Stimulated activated CD8-positive, alpha-beta memory T cell treated with anti-CD3 and anti-CD28 coated beads, Interleukin-12 subunit alpha, Interleukin-12 subunit beta, amount 100 ng/mL, for 1 hour (primary cell): ENCODE measurements at places on chromosomes 16 and 17.

DNA sequence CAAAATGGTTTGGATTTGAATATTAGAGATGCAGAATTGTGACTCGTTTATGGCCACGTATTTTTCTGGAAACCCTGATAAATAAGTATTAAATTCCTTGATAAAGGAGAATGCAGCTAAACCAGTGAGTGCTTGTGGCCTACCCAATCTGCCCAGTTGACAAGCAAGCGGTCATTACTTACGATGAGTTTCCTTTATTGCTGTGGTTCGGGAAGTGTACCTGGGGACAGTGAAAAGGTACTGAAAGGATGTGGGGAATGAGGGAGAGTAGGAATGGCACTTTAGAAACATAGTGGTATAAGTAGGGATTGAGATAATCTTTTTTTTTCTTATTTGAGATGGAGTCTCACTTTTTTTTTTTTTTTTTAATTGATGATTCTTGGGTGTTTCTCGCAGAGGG is 33.8 kb downstream of the RBBP6 start:
- no peak for DNase-seq

DNA sequence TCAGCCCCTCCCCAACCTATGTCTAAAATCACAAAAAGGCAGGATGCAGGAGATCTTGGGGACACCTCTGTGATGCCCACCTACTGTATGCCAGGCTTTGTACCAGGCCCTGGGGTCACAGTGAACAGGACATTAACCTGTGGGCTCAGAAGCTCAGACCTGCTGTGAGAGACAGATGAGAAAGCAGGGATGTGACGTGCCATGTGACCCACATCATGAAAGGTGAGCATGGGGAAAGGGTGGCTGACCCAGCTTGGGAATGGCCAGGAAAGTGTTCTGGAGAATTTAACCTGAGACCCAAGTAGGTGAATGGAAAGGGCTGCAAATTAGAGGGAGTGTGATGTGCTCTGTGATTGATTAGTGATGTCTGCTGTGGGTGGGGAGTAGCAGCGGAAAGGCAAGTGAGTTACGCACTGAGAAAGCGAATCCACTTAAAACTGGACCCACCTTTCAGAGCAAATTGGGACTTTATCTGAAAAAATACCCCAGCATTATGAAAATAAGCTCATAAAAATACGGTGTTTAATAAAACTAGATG is 132.2 kb downstream of the IRF8 start:
- DNase-seq: no peak

DNA sequence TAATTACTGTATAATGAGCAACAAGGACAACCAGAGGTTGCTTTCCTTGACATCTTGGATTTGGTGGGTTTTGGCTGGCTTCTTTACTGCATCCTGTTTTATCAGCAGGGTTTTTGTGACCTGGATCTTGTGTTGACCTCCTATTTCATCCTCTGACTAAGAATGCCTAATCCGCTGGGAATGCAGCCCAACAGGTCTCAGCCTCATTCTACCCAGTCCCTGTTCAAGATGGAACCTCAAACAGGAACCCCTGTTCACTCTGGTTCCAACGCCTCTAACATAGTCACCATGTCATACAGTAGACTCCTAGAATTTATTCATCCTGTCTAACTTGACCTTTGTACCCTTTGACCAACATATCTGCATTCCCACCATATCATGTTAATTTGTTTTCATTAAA is 183.8 kb upstream of the SOX9 start:
- DNase-seq: no peak

DNA sequence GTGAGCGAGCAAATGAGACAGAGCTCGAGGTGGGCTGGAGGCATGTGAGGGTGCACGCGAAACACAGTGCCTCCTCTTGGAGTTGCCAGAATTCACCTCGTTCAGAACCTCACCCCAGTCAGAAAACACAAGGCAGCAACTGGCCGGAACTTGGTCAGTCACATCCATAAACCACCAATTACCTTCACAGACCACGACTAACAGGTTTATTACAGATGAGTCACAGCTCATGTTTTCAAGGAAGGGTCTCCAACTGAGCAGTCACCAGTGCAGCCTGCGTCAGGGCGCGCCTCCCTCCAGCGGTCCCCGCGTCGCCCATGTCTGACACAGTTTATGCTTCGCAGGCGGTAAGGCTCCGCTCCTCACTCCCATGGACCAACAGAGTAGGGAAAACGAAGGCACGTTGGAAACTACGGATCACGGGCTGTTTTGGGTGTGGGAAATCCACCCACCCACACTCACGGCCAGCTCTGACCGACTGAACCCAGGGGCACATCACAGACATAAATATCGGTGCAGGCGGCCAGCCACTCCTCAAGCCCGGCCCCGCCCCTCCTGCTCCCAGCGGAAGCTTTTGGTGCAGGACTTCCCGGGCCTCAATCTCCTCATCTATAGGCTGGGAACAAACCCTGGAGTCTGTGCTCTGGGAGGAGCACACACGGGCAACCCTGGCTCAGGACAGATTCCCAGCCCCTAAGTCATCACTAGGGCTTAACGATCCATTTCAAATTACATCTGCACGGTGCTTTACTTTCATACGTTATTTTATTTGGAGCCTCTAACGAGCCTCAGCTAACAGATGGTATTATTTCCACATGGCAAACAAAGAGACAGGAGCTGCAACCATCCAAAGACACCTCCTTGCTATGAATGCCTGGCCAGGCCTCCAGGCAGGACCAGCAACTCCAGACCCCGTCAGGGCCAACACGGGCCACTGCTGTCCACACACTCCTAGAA is 126.3 kb downstream of the ZNF778 start:
- no peak for DNase-seq

- DNase-seq: no peak
These were observed 183.1 kb upstream of the COX10 start for GRCh38 chr17:13885953-13886889.

DNA sequence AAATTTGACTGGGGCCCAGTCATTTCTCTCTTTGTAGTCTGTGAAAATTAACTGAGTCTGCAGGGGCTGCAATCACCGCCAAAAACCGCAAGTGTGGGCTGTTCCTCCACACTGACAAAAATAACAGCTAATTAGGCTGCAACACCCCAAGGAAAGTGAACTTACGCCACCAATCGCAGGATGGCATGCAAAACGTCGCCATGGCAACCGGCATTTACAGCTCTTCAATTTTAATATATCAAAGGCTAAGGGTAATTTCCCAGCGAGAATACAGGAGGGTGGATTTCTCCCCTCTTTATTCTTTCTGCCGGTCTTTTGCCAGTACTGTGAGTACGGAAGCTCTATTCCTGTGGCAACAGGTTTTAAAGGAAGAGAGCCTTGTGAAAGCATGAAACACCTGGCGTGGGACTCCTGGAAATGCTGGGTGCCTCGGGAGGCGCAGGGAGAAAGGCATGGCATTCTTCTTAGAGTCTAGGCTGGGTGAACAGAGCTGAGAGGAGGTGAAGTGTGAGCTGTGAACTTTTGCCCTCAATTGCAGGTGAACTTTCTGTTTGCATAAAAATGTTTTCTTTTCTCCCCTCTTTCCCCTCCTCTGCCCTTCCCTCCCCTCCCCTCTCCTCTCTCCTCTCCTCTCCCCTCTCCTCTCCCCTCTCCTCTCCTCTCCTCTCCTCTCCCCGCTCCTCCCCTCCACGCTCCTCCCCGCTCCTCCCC is 399.7 kb downstream of the XYLT1 start:
- peak; percentile 60 for DNase-seq

GRCh38 chr17:64166876-64167275 is 36.9 kb upstream of the ERN1 start:
- no peak for DNase-seq

- DNase-seq: no peak
These were observed 13.3 kb downstream of the HDAC5 start for GRCh38 chr17:44110011-44110686.

- DNase-seq: no peak
These were observed 15.6 kb upstream of the TMEM98 start for GRCh38 chr17:32912218-32912897.

GRCh38 chr17:70848785-70849184 is 679.5 kb downstream of the KCNJ2 start:
- no peak for DNase-seq

- no peak for DNase-seq
These were observed 191.5 kb downstream of the FTO start for GRCh38 chr16:53895433-53895832.

DNA sequence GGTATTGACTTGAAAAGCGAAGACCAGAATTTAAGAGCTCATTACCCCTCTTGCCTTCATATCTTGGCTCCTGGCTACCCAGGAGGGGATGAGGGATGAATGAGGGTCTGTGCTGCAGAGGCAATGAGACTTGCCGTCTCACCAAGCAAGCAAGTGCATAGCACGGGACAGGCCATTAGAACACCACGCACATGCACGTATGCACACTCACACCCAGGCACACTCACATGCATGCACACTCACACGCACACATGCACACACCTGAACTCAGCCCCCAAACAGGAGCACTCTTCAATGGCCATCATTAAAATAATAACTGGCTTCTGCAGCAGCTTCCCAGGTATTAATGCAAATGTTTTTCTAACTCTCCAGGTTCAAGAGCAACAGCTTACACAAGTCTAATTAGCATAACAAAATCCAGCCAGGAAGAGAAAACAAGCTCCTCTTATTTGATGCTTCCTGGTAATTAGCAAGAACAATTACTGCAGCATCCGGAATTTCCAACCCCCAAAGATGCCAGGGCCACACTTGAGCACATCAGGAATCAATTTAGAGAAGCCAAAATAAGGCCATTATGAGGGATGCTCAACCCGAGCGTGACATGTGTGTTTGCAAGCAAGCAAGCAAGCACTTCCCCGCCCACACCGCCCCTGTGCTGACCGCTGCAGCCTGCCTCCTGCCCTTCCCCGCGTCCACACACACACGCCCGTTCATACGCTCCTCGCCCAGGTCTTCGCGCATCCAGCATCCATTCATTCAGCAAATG is 171.6 kb upstream of the TNRC6C start:
- DNase-seq: no peak

GRCh38 chr17:38879878-38880665 is 10.2 kb downstream of the LASP1 start:
- DNase-seq: no peak

DNA sequence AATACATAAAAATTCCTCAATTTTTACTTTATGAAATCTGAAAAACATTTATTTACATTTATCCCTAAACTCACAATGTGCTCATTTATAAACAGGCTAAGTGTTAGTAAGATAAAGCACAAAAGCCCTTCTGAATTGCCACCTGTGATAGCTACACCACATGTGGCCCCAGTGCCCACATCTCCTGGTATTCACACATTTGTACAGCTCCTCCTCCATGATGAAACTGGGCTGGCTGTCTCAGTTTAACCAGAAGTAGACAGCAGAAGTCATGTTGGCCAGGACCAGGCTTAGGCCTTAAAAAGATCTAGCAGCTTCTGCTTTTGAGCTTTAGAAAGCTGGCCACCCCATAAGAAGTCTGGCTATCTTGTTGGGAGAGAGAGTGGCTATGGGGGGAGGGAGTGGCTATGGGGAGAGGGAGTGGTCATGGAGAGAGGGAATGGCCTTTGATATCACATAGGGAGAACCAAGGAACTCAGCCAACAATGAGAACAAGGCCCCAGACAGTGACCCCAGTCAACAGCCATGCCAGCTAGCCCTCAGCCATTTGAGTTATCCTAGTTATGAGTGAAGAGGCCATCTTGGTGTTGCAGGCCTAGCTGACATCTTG is 47.4 kb downstream of the CEP95 start:
- no peak for DNase-seq

- DNase-seq: no peak
These were observed 680 bp downstream of the SKA2 start for GRCh38 chr17:59154292-59154720.

DNA sequence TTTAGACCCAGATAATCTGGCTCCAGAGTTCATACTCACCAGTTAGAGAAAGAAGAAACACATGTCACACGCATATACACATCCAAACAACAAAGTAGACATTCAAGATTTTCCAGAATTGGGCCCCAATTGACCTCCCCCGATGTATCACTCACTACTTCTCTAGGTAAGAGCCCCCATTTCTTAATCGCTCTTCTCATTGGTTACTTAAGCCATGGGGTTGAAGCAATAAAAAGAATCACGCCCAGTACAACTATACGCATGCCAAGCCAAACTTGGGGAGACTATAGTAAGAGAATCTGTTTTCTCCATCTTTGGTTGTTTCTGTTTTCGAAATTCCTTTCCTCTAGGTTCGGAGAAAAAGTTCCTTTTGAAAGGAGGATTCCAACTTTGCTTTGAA is 565 bp downstream of the DDX52 start:
- DNase-seq: no peak

GRCh38 chr17:48641541-48642058 is 15.4 kb upstream of the HOXB9 start:
- DNase-seq: no peak

- no peak for DNase-seq
These were observed 1.1 kb downstream of the ZNF423 start for GRCh38 chr16:49854796-49855203.

- DNase-seq: no peak
These were observed 58.4 kb downstream of the EPN2 start for GRCh38 chr17:19295473-19296135.

- DNase-seq: no peak
These were observed 243.9 kb upstream of the TBX2 start for GRCh38 chr17:61155590-61156237.

- DNase-seq: no peak
These were observed 2.2 kb downstream of the GRB7 start for GRCh38 chr17:39739885-39740356.

DNA sequence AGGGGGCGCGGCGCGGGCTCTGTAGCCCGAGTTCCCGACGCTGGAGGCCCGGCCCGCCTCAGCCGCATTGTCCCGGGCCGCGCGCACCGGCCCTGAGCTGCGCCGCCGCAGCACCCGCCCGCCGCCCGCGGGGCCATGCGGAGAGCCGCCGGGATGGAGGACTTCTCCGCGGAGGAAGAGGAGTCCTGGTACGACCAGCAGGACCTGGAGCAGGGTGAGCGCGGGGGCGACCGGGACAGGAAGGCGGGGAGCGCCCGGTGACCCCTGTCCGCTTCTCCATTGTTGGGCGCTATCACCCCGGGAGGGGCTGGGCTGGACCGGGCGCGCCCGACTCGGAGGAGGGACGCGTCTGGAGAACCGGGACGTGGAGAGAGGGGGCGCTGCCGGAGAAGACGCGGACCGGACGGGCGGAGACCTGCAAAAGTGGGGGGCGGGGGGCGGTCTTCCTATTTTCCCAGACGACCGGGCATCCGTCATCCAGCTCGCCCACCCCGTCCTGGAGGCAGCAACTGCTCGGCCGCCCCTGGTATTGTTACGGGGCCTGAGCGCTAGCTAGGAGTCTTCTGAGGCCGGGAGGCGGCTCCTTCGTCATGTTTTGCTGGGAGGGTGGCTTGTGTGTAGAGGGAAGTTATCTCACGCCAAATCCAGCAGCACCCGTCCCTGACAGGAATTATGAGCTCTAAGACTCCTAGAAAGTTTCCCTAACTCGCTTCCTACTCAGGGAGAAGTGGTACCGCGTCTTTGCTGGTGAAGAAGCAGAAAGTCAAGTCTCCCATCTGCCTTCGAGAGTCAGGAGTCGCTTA is 678 bp downstream of the CDR2L start:
- no peak for DNase-seq
